Skin of body (tissue), 3 donors: ENCODE measurements at places on chromosomes 3 and 15. TPM values are rescaled to one million over a fixed set of nuclear protein-coding genes. Genes with fewer than 3 reads are reported as not detected.

- DNase-seq: no peak
These were observed 77.1 kb upstream of the UBE2E1 start for GRCh38 chr3:23728601-23729117.

DNA sequence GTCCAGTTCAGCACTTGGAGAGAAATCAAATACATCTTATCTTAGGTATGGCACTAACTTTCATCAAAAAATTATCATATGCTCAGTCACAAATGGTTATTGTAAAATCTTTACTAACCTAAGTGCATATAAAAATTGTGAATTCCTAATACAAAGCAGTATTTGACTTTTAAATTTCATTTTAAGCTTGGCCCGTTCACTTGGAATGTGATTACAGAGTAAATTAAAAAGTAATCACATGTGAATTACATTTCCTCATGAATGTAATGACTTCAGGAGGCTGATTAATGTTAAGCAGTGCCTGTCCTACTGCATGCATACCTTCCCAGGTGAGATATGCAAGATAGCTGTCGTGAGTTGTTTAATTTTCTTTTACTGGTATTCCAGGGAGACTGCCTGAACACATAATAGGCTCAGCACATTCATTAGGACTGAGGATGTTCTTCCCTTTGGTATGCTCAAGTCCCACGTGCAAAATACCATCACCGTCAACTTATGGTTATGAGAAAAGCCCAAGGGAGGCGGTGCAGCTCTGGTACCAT, 1053.0 kb downstream of the FHIT start:
- no peak for DNase-seq

DNA sequence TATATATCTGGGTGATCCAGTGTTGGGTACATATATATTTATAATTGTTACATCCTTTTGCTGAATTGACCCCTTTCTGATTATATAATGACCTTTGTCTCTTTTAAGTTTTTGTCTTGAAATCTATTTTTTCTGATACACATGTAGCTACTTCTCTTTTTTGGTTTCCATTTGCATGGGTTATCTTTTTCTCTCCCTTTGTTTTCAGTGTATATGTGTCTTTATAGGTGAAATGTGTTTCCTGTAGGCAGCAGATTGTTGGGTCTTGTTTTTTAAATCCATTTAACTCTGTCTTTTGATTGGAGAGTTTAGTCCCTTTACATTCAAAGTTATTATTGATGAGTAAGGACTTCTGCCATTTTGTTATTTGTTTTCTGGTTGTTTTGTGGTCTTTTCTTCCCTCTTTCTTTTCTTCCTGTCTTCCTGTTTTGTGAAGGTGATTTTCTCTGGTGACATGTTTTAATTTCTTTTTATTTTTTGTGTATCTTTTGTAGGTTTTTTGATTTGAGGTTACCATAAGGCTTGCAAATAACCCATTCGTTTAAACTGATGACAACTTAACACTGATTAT, 56.8 kb downstream of the STARD9 start:
- no peak for DNase-seq

GRCh38 chr3:193797566-193797965, 204.6 kb downstream of the OPA1 start:
- no peak for DNase-seq

- DNase-seq: peak; percentile 62
These were observed 10.4 kb downstream of the NR2F2 start for GRCh38 chr15:96340598-96341512.

- no peak for DNase-seq
These were observed 96.0 kb downstream of the TBC1D2B start for GRCh38 chr15:77981281-77982126.

GRCh38 chr15:42203891-42204290, 4.2 kb downstream of the VPS39 start:
- DNase-seq: no peak

GRCh38 chr3:151845306-151845905, 28.0 kb upstream of the SUCNR1 start:
- no peak for DNase-seq

DNA sequence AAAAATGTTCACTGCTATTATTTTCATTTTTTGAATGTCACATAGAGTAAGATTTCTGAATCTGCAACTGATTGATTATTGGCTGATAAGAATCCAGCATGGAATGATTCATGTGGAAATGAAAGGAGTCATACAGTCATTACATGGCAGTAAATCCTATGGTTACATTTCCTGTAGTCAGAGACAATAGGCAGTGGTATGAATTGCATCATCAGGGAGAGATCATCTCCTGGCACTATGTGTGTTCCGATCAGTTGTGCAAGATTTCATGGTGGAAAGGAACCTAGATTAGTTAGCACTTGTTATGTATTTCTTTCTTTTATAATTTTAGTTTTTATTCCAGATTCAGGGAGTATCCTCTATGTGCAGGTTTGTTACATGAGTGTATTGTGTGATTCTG, 38.8 kb downstream of the SLC12A1 start:
- no peak for DNase-seq

DNA sequence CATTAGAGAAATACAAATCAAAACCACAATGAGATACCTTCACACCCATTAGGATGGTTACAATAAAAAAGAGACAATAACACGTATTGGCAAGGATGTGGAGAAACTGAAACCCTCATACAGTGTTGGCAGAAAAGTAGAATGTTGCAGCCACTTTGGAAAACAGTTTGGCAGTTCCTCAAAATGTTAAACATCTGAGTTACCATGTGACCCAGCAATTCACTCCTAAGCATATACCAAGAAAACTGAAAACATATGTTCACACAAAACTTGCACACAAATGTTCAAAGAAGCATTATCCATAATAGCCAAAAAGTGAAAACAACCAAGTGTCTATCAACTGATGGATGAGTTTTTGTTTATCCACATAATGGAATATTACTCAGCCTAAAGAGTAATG, 166.9 kb upstream of the FAM3D start:
- DNase-seq: peak; percentile 80

HES1 gene
- total RNA-seq: 53.8 TPM

TRAT1 gene
- total RNA-seq: 0.59 TPM

IVD gene
- 33.9 TPM for total RNA-seq

PPM1L gene
- 12.0 TPM for total RNA-seq

GOLGA6D gene
- 0.30 TPM for total RNA-seq
